ENCODE measurements at places on chromosomes 2 and 18.

GRCh38 chr2:25467743-25468142, 126.0 kb upstream of the DNMT3A start:
- no peak for DNase-seq

GRCh38 chr2:234003972-234004617, 46.4 kb upstream of the SPP2 start:
- DNase-seq, result peak; percentile 72

- DNase-seq, result no peak
Measured at GRCh38 chr18:39591649-39592048, 2026.1 kb upstream of the CELF4 start.

- DNase-seq, result no peak
Measured at GRCh38 chr2:29444150-29444549, 328.9 kb downstream of the CLIP4 start.

- DNase-seq, result no peak
Measured at GRCh38 chr2:140091926-140092325, 1311.7 kb upstream of the NXPH2 start.

DNA sequence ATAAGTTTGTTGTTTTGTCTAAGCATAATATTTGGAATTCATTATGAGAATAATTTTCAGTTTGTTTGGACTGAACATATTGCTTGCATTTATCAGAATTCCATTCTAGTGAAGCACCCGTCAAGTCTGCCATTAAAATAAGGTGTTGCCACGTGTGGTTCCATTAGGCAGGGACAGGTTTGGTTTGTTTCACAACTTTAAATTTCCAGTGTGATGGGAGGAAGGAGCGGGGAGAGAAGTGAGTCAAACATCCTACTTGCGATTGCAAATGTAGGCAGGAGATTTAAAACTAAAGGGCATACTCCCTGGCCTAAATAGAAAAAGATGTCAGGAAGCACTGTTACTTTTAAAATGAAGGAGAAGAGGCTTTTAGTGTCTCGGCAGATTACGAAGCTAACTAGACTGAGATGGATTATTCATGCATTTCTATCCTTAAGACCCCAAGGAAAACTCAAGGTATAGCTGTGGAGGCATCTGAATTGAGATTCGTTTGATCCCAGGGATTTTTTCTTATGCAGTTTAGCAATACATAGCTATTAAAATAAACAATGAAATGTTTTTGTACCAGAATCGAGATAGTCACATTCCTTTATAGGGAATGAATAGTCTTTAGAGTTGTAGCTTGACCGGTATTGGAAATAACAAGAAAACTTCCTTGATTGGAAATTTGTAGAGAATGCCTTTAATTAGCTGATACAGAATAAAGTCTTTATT, 19.8 kb downstream of the GRHL1 start:
- no peak for DNase-seq

DNA sequence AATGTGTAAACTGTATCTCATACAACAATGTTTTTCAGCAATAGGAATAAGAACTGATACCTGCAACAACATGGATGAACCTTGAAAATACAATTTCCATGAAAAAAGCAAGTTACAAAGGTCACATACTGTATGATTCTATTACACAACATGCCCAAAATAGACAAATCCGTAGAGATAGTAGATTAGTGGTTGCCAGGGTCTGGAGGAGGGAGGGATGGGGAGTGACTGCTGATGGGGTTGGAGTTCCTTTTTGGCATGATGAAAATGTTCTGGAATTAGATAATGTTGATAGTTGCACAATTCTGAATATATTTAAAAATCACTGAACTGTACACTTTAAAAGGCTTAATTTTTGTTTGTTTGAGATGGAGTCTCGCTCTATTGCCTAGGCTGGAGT, 33.8 kb downstream of the UBXN4 start:
- no peak for DNase-seq

- DNase-seq, result no peak
Measured at GRCh38 chr2:96864343-96865091, 5.4 kb downstream of the SEMA4C start.

- DNase-seq, result no peak
Measured at GRCh38 chr2:11082880-11083279, 72.4 kb upstream of the SLC66A3 start.

DNA sequence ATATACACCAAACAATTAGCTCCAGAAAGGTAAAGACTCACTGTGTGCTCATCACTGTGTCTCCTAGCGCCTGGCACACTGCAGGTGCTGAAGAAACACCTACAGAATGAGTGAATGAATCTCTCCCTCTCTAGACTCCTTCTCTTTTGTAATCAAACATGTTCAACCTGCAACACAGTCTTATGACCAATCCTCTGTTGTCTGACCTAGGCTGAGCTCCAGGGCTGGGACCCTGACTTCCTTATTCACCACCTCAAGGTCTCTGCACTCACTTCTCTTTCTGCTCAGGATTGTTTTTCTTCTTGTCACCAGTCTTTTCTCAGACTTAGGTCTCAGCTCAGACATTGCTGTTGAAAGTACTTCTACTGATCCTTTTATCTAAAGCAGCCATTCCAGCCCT, 9.8 kb downstream of the CKAP2L start:
- no peak for DNase-seq

DNA sequence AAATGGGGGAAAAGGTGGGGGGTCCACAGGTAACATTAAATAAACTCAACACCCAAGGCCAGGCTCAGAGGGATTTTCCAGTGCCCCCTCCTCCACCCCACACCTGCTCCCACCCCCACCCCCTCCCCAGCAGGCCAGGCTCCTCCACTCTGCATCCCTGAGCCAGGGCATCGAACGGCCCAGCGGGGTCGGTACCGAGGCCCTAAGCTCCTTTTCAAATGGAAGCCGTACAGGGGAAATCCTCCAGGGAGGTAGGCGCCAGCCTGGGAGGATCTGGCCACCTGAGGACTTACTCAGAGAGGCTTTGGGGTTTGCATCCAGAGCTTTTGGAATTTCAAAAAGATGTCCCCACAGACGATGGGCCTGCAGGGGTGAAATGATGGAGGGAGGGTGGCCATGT, 46.5 kb downstream of the ZFP36L2 start:
- DNase-seq, result no peak

DNA sequence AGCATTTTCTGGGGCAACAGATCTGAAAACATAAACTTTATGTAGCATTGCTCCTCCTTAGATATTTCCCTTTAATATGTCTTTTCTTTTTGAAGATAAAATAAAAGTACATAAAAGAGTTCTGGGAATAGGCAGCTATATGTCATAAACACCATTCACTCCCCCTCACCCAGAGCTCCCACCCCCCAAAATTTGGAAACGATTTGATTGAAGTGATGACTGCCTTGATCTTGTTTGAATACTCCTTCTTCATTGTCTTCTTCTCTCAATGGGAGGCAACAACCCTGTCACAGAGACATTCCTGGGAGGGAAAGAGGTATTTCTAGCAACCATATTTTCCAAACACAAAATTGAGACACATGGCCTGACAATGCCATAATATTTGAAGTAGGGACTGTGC, 369.3 kb downstream of the ARHGAP15 start:
- DNase-seq, result no peak
